SK-MEL-5 (cell line): ENCODE measurements at places on chromosomes 3 and 15.

DNA sequence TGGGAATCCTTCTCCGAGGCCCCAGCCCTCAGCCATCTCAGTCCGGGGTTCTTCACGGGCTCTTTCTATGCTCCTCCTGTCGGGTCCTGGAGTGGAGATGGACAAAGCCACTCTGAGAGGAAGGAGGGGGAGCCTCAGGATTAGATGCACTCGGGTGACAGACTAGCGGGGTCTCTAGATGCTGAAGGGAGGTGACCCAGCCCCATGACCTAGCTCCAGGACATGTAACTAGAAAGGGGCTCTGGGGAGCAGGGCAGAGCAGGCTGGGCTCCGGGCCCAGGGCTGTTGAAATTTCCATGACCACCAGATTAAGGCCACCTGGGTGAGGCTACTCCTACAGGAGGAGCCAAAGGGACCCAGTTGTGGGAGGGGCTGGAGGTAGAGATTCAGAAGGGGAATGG is 14.8 kb upstream of the SKIC8 start:
- no peak for DNase-seq

DNA sequence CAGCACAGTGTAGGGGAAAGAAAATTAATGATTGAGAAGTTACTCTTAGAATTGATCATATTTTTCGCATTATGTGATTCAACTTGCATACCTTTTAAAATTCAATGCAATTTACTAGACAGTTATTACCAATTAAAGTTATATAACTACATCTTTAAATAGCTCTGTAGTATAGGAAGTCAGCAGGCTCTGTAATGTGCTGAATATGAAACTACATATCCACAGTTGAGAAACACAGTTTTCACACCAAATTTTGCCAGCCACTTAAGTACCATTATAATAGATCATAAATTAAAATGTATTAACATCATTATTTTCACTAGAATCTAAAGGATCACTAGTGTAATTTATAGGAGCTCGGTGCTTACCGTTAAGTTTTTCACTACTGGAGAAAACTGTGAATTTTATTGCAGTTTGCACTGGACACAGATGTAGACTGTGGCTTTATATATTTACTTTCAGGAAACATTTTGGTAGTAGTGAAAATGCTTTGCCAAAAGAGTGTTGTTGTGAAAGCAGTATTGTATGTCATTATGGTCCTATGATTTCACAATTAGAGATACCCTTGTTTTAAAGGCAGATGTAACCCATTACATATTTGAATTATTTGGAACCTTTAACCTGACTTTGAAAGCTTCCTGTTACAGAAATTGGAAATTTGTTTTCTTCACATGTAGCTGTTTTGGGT is 113.6 kb downstream of the PLCL2 start:
- no peak for DNase-seq

- no peak for DNase-seq
These were observed 4.4 kb upstream of the COL8A1 start for GRCh38 chr3:99633887-99634558.

DNA sequence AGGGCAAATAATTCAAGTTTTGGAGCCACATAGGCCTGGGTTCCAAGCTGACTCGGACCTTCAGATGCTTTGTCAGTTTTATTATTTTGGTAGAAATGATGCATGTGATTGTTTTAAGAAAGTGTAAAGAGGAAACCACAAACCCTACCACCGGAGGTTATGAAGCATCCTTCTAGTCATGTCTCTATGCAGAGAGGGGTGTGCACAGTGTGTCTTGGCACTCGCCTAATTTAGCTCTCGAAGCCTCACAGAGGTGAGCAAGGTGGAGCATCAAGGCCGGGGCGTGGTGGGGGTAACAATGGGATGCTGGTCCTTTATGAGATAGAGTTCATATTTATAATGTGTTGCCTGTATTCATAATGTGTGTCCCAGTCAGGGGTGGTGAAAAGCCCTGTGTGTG is 63.7 kb upstream of the SMAD6 start:
- no peak for DNase-seq

- DNase-seq, result peak; percentile 25
These were observed 164.4 kb upstream of the TOPAZ1 start for GRCh38 chr3:44077267-44077666.

- no peak for DNase-seq
These were observed 111.4 kb downstream of the CMSS1 start for GRCh38 chr3:99928771-99929744.

DNA sequence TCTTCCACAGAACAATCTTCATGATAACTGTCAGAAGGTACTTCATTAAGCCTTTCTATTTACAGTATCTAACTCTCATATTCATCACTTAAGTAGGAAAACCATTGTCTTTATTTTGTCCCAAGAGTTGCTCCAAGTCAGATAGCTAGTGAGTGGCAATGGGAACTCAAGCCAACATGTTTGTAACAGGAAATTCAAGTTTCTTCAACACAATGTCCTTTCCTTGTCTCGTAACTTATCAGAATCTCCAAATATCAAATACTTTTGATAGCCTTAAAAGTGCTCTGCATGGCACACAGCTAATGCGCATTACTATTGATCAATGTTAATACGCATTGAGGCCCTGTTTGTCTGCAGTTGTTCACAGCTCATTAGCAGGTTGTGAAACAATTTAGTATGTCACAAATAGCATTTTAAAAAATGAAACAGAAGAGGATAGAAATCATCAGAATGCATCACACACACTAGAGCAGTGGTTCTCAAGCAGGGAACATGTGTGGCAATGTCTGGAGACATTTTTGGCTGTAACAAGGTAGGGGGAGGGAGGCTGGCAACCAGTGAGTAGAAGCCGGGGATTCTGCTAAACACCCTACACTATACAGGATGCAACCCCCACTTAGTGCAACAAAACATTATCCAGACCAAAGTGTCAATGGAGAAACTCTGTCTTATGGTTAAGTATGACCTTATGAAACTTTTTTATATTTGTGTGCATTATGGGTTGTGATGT is 27.5 kb downstream of the BTLA start:
- no peak for DNase-seq

DNA sequence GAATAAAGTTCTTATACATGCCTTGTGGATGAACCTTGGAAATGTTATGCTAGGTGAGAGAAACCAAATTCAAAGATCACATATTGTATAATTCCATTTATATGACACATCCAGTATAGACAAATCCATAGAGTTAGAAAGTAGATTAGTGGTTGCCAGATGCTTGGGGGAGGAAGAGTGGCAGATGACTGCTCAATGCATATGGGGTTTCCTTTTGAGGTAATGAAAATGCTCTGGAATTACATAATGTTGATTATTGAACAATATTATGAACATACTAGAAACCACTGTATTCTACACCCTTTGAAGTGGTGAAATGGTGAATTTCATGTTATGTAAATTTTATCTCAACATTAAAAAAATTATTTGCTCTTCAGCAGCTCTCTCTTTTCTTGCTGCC is 100.8 kb downstream of the DHX36 start:
- no peak for DNase-seq
